Fibroblast of skin of right biceps (primary cell): ENCODE measurements at places on chromosomes 7 and 10.

- peak; percentile 70 for DNase-seq
Observed at GRCh38 chr10:91665842-91666241, 33.0 kb upstream of the PPP1R3C start.

DNA sequence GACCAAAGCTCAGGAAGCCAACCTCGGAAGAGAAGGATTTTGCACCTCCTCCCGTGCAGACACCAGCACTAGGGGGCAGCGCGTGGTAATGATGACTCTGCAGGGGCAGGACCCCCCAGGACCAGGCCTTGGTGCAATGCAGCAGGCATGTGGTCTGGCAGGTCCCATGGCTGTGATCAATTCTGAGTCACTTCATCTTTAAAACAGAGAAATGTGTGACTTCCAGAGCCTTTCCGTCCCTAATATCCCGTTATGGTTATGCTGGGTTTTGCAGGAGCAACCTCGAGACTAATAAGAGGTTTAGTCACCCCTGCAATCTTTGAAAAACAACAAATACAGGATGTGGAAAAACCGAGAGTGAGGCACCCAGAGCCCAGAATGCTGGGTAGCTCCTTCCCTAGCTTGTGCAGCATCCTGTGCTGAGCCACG, 30.2 kb upstream of the GJD4 start:
- DNase-seq, result peak; percentile 93

DNA sequence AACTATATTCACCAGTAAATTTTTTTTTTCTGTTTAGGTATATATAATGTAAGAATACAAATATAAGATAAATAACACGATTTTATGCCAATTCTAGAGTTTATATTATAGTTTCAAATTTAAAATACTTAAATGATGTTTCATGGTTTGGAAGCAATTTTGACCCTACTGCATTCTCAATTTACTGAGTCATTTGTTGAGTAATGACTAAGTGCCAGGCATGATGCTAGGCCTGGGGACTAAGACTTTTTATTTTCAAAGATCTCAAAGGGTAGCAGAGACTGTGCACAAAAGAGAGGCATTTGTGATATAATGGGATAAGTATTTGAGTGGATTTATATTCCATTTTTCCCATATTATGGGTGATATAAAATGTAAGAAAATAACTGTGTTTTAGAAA, 78.9 kb upstream of the SMIM30 start:
- DNase-seq, result peak; percentile 87

GRCh38 chr10:45075826-45076380, 75.2 kb downstream of the ZNF22 start:
- DNase-seq, result no peak
